ENCODE measurements at places on chromosomes 11 and 22.
A peak's percentile ranks its signal among the peaks of the same experiment; 100 is the strongest.

GRCh38 chr22:45069925-45070324 is 60.1 kb upstream of the PHF21B start:
- DNase-seq = peak; percentile 17

DNA sequence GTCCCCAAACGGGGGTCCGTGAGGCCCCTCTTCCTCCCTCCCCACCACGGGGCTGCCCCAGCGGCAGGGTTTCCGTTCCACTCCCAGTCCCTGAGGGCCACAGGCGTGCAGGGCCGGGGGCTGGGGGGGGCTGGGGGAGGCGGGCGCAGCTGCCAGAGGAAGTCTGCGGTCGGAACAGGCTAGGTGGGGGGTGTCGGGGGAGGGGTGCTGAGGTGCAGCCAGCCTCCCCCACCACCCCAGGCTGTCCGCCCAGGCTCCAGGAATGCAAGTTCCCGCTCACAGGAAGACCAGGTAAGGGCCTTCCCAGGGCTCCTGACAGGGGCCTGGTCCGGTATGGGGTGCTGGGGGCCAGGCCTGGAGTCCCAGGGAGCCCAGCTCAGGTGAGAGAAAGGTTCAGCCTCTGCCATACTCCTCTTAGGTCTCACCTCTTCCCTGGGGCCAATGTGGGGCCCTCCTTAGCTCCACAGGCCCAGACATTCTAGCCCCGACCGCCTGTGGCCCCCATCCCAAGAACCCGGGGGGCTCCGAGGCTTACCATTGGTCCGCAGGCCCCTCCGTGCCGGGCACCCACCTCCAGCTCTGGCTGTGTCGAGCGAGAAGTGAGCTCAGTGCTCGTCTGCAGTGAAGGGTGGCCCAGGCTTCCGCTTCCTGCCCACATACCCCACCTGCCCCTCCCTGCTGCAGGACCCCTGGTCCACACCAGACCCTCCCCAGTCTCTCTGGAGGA is at the start of gene PTPRCAP:
TSS of gene PTPRCAP (minus strand) at position 601 of the 727 bp plus-strand sequence. CDS start at position 538, 63 bp downstream.
- peak; percentile 65 for DNase-seq

DNA sequence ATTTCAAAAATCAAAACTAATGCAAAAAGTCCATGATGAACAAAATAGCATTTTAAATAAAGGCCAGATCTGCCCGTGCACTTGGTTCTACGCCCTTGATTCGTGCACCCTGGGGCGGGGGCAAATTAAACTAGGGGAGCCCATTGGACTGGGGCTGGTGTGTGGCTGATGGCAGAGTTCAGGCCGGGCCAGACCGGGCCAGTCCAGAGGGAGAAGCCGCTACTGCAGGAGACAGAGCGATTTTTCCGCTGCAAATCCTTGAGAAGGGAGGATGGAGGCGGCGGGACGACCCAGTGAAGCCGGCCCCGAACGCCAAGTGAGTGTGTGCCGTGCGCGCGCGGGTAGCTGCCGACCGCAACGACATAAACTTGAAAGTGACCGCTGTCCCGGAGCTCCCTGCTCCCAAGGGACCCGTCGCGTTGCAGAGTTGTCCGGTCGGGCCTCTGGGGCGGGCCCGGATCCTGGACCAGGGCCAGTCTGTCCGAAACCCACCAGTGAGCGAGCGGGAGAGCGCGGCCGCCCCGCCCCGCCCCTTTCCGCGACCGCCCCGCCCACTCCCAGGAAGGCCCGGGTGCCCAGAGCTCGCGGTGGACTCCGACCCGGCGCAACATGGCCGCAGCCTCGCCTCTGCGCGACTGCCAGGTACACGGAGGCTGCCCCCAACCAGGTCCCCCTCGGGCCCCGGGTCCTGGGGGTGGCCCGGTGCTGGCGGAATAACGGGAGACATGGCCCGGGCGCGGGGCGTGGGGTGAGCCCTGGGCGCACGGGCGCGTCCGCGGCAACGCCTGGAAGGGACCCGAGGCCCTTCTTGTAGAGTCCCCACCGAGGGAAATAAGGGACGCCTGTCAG is at the start of gene TTC38:
TSS of gene TTC38 (plus strand) at position 578 of the 849 bp plus-strand sequence. CDS start at position 610, 32 bp downstream.
- peak; percentile 36 for DNase-seq

DNA sequence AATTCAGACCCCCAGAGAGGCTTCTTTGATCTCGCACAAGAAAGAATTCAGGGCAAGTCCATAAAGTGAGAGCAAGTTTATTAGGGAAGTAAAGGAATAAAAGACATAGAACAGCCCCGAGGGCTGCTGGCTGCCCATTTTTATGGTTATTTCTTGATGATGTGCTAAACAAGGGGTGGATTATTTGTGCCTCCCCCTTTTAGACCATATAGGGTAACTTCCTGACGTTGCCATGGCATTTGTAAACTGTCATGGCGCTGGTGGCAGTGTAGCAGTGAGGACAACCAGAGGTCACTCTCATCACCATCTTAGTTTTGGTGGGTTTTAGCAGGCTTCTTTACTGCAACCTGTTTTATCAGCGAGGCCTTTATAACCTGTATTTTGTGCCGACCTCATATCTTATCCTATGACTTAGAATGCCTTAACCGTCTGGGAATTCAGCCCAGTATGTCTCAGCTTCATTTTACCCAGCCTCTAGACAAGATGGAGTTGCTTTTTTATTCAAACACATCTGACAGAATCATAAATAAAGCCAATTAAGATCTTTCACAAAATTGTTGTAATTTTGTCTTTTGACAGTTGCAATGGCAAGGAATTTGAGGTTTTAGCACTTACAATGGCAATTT is 7.6 kb downstream of the DDIAS start:
- DNase-seq = no peak

DNA sequence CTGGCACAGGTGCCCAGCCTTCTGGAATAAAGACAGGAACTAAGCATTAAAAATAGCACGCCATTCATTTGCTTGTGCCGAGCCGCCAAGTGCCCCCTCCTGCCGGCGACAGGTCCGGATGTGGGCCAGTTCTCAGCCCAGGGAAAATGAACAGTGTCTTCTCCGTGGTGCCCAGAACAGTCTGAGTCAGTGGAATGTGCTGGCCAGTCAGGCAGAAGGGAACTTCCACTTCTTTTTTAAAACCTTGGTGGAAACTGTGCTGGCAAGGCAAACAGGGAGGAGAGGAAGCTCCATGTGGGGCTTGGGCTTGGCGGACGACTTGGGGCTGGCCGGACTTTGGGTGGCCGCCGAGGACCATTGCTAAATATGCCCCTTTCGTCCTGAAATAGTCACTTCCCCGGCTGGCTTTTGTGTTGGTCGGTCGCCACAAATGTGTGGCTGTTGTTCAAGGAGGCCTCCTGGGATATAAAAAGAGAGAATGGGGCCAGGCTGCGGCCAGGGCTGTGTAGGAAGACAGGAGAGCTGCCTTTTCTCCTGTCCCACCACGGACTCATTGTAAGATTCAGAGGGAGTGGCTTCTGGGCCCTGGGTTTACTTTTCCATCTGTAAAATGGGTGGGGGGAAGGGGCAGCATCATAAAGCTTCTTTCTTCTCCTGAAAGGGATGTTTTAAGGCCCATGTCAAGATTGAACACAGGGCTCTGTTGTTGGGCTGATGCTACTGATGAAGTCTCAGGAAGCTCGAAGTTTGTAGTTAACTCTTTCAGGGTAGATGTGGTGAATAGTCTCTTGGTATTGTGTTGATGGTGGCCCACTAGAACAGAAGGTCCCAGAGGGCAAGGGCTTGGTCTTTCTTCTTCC is 101.0 kb downstream of the PTPRJ start:
- peak; percentile 12 for DNase-seq

Measured in stimulated activated CD4-positive, alpha-beta T cell treated with anti-CD3 and anti-CD28 coated beads, Interleukin-4, amount 100 ng/mL, for 24 hours (primary cell).